ENCODE measurements at places on chromosomes 4 and X.

GRCh38 chr4:112270640-112271421 is 14.9 kb downstream of the TIFA start:
- DNase-seq = no peak

DNA sequence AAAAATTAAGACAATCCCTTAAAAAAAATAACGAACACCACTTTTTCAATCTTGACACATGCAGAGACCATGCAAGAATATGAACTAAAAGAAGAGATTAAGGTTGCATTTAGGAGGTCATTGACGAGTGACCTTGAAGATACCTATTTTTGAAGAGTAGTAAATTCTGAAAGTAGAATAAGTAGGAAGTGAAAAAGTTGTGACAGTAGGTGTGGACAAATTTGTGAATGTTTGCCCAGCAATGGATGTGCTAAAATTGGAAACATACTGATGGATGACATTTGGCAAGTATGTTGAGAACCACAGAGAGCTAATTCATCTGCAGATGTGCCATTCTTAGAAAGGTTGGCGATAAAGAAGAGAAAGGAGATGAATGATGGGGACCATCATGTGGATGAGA is 213.7 kb upstream of the VCX3A start:
- DNase-seq = no peak

- no peak for DNase-seq
Observed at GRCh38 chr4:183264614-183265013, 55.5 kb downstream of the CLDN22 start.

DNA sequence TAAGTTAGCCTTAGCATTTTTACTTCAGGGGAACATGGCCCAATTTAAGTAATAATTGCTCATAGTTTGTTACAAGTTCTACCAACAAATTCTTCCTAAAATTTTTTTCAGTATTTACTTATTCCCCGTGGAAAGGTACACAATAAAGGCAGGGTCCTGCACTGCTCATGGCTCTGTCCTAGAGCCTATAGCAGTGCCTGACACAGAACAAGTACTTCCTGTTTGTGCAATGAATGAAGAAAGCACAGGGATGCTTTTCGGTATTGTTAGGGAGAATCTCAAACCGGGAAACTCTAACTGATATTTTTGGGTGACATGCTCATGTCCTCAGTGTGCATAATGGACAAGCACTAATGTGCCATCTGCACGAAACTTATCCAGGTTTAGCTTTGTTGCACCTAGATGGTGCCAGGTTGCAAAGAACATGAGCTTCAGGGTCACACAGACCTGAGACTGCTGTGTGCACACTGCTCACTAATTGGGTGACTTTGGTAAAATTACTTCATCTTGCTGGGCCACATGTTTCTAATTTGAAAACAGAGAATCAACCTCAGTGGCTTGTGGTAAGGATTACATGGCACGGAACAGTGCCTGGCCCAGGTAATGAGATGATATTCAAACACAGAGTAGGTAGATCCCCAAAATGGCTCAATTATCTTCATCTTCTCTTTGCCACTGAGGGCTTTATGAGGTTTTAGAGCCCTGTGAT is 175.8 kb upstream of the NPY2R start:
- DNase-seq = no peak

DNA sequence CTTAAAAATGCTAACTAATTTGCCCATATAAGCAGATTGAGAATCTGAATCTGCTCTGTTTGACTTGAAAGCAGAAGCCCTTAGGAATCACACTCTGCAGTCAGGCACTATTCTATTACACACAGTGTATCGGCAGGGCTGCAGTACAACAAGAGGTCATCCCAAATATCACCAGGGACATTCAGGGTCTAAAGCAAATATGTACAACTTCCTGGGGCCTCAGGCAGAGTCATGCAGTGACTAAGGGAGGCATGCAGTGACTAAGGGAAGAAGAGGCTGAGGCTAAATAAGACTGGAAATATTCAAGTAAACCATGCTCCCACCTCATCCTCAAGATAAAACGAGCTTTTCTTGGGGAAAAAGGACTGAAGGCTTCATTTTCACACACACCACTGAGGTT is 20.9 kb downstream of the MAPK10 start:
- no peak for DNase-seq

- no peak for DNase-seq
Observed at GRCh38 chrX:153773218-153773611, 7.6 kb upstream of the SRPK3 start.

- no peak for DNase-seq
Observed at GRCh38 chrX:12229986-12230385, 91.7 kb downstream of the FRMPD4 start.
